Renal cortex interstitium (tissue), 15 donors: ENCODE measurements at places on chromosomes 13 and 19. TPM values are rescaled to one million over a fixed set of nuclear protein-coding genes. Genes with fewer than 3 reads are reported as not detected.
A peak's percentile ranks its signal among the peaks of the same experiment; 100 is the strongest.

GRCh38 chr19:13463296-13463695, 43.0 kb downstream of the CACNA1A start:
- DNase-seq: peak; percentile 41

DNA sequence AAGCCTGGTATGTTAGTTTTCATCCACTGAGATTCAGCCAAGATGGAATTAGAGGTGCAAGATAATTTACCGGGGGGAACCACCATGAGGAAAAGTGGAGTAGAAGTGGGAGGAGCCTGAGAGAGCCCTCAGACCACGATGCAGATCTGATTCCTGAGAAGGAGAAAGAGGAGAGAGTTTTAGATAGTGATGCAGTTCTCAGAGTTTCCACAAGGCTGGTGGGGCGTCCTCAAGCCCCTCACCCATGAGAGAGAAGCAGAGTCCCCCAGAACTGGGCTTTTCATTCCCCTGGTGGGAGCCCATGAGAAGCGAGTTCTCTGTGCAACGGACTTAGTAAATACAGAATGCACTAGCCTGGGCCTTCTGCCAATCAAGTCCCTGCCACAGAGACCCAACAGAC, 18.1 kb downstream of the CEACAM5 start:
- DNase-seq: no peak

DNA sequence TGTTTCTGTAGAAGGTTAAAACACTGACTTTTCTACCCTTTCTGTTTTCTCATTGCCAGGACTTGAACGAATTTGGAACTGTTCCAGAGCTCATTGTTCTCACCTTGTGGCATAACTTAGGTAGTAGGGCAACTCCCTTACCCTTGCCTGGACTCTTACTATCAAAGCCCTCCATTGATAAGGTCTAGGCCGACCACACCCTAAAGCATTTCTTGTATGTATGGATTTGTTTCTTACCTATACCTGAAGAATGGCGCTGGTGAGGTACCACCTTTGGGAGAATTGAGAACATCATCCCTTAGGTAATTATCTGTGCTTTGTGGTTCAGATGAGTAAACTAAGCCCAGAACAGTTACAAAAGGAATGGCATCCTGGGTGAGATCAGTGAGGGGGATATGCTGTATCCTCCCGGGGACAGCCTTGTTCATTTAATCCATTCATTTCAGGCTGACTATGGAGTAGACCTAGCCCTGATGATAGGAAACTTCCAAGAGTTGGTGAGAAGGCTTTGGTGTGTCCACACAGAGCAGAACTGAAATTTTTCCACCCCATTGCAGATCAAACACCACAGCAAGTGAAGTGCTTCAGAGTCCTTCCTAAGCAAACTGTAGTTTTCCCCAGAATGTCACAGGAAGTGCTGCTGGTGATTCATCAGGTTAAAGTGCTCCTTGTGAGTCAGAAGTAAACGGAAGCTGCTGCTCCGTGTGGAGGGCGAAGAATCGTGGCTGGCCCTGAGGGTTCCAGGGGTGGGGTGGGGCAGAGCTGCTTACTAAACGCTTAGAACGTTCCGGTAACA, 113.0 kb downstream of the TEX26 start:
- no peak for DNase-seq

GRCh38 chr19:10544242-10544752, 593 bp downstream of the ATG4D start:
- DNase-seq: no peak

GRCh38 chr19:56983171-56983570, 136.6 kb upstream of the USP29 start:
- DNase-seq: no peak

DNA sequence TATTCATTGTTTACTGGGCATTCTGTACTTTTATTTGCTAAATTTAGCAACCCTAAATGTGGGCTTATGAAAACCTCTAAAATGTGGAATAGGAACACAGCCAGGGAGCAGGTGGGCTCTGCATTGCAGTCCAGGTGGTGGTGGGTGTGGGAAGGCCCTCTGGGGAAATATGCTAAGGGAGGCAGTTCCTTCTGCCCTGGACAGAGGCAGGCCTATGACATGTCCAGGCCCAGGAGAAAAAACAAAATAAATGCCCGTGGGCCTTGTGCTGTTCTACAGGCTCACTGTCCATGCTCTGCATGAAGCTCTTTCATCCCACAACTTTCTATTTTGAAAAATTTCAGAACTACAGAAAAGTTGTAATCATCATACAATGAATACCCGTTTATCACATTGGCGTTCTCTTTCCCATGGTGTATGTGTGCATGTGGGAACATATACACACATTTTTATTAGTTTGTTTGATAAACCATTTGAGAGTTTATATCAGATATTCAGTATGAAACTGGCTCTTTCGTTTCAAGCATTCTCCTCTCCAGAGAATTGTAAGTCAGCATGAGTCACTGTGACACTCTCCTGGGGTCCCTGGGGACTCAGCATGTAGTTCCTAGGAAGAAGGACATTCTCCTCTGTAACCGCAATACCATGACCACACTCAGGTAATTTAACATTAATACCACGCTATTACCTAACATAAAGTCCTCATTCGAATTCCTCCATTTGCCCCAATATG, 505.3 kb downstream of the COG6 start:
- no peak for DNase-seq

- no peak for DNase-seq
Measured at GRCh38 chr19:38251564-38252051, 4.6 kb downstream of the PPP1R14A start.

DNA sequence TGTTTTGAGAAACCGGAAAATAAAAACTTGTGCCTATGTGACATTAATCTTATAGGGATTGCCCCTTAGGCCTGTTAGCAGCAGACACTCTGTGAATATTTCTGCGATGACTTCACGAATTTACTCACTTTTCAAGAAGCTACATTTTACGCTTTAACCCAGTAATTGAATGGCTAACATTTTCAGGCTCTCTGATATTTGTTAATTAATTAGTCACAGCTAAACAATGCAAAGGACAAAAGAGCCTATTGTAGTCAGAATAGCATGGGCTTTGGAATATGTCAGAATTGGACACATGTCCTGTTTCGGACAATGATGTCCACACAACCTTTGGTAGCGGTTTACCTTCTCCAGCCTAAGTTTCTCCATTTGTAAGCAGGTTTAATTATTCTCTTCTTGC, 506.6 kb downstream of the EFNB2 start:
- no peak for DNase-seq

GRCh38 chr13:50119591-50119990, 104.3 kb downstream of the KCNRG start:
- DNase-seq: no peak

GRCh38 chr13:61880578-61881283, 465.1 kb upstream of the PCDH20 start:
- no peak for DNase-seq

- no peak for DNase-seq
Measured at GRCh38 chr13:97896446-97896845, 57.0 kb upstream of the IPO5 start.

DNA sequence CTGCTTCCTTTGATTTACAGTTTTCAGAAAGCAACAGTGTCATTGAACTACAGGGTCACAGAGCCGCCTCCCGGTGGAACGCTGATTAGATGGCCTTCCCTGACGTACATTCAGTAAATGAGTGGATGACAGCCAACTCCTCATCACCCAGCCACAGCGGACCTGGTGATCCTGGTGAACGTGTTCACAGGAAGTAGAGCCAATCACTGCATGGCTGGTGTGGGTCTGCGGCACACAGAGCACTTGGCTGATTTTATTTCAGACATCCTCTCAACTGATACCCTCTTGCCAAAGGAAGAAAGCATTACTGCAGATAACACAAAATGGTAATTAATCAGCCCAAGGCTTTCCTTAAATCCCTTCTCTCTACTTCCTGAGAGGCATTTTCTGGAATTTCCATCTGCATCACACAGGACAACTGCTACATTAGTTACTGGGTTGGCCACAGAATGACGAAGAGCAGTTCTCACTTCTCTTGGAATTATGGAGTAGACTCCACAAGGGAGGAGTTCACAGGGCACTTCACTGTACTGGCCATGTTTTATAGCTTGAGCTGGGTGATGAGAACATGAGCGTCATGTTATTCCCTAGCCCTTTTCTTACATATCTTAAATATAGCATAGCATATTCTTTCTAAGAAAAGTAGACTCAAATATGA, 84.0 kb upstream of the SLC7A1 start:
- peak; percentile 18 for DNase-seq

DNA sequence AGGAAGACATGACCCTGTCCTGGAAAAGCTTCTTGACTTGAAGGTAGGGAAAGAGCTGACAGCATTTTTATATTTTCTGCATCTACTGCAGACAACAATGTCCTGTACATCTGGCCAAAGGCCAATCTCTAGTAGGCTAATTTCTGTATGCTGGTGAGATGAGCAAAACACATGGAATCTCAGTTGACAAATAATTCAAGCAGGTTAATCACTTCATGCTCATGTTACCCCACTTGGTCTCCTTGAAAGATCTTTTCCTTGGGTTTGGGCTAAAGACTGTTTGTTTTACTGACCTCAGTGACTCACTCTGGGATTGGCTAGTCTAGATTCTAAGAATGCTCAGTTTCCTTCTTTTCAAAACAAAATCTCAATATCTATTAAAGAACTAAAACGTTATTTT, 298.8 kb downstream of the LMO7 start:
- DNase-seq: no peak

DNA sequence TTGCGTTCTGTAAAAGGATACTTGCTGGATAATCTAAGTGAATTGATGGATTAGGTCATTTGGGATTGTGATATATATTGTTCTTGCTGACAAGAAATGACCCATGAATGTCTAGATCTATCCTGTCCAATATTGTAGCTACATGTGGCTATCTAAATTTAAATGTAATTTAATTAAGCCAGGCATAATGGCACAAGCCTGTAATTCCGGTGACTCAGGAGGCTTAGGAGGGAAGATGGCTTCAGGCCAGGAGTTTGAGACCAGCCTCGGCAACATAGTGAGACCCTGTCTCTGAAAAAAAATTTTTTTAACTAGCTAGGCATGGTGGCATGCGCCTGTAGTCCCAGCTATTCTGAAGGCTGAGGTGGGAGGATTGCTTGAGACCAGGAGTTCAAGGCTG, 39.3 kb upstream of the AKAP11 start:
- no peak for DNase-seq

Gene ZNF728
- 0.20 TPM for polyA plus RNA-seq

Gene MADCAM1
- 3.6 TPM for polyA plus RNA-seq

Gene LGALS13
- polyA plus RNA-seq: not detected

Gene ZNF665
- 9.3 TPM for polyA plus RNA-seq

Gene RGCC
- polyA plus RNA-seq: 10.7 TPM

Gene NPAS1
- 2.4 TPM for polyA plus RNA-seq

Gene SDHAF1
- 15.3 TPM for polyA plus RNA-seq

Gene FAM216B
- polyA plus RNA-seq: not detected

Gene MIER2
- polyA plus RNA-seq: 29.8 TPM
